Right atrium auricular region (tissue), 2 donors: ENCODE measurements at places on chromosomes 13 and 19. TPM values are rescaled to one million over a fixed set of nuclear protein-coding genes. Genes with fewer than 3 reads are reported as not detected.

FBXO17 gene
- 5.7 TPM for total RNA-seq

DCLK1 gene
- 4.7 TPM for total RNA-seq

USHBP1 gene
- total RNA-seq = 6.6 TPM

LGALS14 gene
- not detected for total RNA-seq

SPACA4 gene
- total RNA-seq = not detected

ZNF850 gene
- 5.2 TPM for total RNA-seq

PRTN3 gene
- not detected for total RNA-seq

ZNF28 gene
- 8.1 TPM for total RNA-seq

KASH5 gene
- total RNA-seq = not detected

SMIM17 gene
- total RNA-seq = not detected

FGF21 gene
- total RNA-seq = not detected

UGGT2 gene
- total RNA-seq = 25.6 TPM

CLDND2 gene
- total RNA-seq = not detected

- no peak overlapping the region for H3K4me3 ChIP-seq
- no peak overlapping the region for H3K27ac ChIP-seq
- DNase-seq = no peak
- no peaks in the 10 kb centered on the region for H3K4me1 ChIP-seq
Measured at GRCh38 chr13:113116871-113117271, 5.7 kb upstream of the F10 start.

GRCh38 chr19:54178581-54179261 lies 5.8 kb upstream of the TMC4 start:
- no peak overlapping the region for H3K4me3 ChIP-seq
- H3K27ac ChIP-seq = no peak overlapping the region

GRCh38 chr19:755063-755462 lies 4.2 kb downstream of the MISP start:
- H3K27ac ChIP-seq = no peak overlapping the region
- DNase-seq = no peak
- H3K27me3 ChIP-seq = no peaks in the 10 kb centered on the region

- H3K27ac ChIP-seq = no peak overlapping the region
- no peak overlapping the region for H3K4me3 ChIP-seq
- no peaks in the 10 kb centered on the region for H3K27me3 ChIP-seq
- no peaks in the 10 kb centered on the region for H3K36me3 ChIP-seq
Measured at GRCh38 chr13:43472980-43473379, 313.8 kb downstream of the ENOX1 start.

DNA sequence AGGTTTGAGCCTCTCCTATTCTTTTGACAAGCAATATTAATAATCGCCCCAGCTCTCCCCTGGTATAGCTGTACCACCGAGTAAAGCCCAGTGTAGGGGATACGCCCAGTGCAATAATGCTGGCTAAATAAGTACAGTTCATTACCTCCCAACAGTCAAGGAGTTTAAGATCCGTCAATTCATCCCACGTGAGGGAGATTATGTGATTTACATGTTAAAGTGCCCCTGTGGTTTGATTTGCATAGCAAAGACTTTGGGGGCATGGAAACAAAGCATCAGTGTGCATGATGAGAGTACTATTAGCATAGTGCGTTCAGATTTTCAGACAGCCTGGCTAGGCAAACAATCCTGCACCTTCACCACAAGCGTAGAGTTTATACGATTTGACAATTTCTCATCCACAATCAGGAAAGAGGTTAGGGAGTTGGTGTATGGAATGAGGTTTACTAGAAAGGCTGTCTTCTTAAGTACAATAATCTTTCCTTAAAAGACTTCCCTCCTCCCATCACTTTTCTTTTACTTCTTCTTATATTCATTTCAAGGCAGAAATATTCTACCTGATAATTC lies 754.0 kb downstream of the DIAPH3 start:
- DNase-seq = no peak
- H3K27ac ChIP-seq = no peak overlapping the region
- H3K36me3 ChIP-seq = no peaks in the 10 kb centered on the region

DNA sequence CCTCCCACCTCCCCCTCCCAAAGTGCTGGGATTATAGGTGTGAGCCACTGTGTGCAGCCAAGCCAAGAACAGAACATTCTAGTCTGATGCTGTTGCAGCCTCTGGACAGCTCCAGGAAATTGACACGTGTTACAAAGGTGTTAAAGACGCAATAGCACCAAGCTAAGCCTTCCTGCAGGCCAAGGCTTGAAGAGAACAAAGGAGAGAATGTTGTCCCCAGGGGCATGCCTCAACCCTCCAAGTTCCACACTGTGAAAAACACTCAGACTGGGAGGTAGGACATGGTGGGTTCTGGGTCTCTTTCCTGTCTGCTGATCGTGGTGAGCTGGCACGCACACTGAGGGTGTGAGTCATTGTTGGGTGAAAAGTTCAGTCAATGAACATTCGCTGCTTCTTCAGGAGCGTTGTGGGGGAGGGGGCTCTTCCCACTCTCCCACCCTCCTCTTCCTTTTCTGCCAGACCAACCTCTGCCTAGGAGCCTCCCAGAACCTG lies 5.3 kb upstream of the PTPRS start:
- H3K27ac ChIP-seq = no peak overlapping the region
- peaks cover 3% of the 10 kb centered on the region for H3K4me1 ChIP-seq
- H3K4me3 ChIP-seq = no peak overlapping the region
- peak; percentile 59 for DNase-seq
- H3K36me3 ChIP-seq = no peaks in the 10 kb centered on the region
- H3K27me3 ChIP-seq = no peaks in the 10 kb centered on the region

DNA sequence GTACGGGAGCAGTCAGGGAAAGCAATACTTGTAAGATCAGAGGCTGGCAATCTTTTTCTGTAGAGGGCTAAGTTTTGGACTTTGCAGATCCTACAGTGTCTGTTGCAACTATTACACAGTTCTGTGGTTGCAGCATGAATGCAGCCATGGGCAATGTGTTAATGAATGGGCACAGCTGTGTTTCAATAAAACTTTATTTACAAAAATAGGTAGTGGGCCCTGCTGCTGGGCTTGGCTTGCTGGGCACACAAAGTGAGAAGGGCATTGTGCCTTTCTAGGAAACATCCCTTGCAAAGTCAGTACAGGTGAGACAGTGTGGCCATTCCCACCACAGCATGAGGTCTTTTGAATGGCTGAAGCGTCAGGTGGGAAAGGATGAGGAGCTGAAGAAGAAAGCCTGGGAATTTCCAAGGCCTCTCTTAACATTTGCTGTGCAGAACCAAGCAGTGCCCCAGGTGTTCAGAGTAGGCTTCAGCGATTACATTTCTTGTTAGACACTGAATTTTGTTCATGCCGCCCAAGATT lies 9.1 kb downstream of the KL start:
- H3K27me3 ChIP-seq = no peaks in the 10 kb centered on the region
- no peaks in the 10 kb centered on the region for H3K36me3 ChIP-seq
- peaks cover 10% of the 10 kb centered on the region for H3K4me1 ChIP-seq
- H3K4me3 ChIP-seq = no peak overlapping the region
- no peak for DNase-seq

- H3K4me3 ChIP-seq = no peak overlapping the region
- no peak for DNase-seq
- H3K27me3 ChIP-seq = no peaks in the 10 kb centered on the region
- H3K4me1 ChIP-seq = peaks cover 22% of the 10 kb centered on the region
- peaks cover 40% of the 10 kb centered on the region for H3K36me3 ChIP-seq
- H3K27ac ChIP-seq = no peak overlapping the region
Measured at GRCh38 chr19:47671499-47671898, 41.7 kb upstream of the EHD2 start.

DNA sequence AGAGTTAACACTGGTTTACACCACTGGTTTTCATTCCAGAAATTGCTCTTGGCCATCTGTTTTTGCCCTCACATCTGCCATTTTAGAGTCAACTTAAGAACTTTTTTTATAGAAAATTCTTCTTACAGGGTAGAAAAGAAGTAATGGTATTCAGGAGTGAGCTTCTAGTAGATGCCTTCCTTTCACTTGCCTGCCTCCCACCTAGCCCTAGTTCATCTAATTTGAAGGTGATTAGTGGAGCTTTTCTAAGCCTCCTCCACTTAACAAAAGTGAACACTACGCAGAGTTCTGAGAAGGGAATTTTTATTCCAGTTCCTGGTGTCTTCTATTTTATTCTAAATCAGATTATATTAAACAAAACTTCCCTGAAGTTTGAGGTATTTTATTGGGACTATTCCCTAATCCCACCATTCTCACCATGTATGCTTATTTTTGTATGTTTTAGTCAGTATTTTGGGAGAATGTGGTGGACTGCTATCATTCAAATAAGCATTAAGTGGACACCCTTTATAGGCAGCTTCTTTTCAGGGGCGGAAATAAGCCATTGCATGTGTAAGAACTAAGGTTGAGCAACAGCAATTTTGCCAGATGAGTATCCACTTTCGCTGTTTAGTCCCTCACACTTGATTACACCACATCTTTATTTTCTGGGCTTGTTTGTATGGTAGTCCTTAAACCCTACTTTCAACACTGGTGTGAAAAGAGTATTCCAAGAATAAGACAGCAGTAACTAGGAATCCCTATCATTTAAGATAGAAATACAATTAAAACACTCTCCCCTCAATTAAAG lies 156.9 kb downstream of the ENOX1 start:
- DNase-seq = no peak
- no peak overlapping the region for H3K27ac ChIP-seq
- no peak overlapping the region for H3K4me3 ChIP-seq
- no peaks in the 10 kb centered on the region for H3K36me3 ChIP-seq
- H3K4me1 ChIP-seq = no peaks in the 10 kb centered on the region

GRCh38 chr19:7535998-7536695 lies 630 bp downstream of the PNPLA6 start:
- peak overlapping the region; percentile 96 for H3K4me3 ChIP-seq
- DNase-seq = no peak
- peaks cover 20% of the 10 kb centered on the region for H3K4me1 ChIP-seq
- H3K27me3 ChIP-seq = no peaks in the 10 kb centered on the region

- H3K27me3 ChIP-seq = no peaks in the 10 kb centered on the region
- no peak overlapping the region for H3K4me3 ChIP-seq
- peaks cover 33% of the 10 kb centered on the region for H3K36me3 ChIP-seq
Measured at GRCh38 chr19:19527674-19528625, 761 bp upstream of the YJEFN3 start.

DNA sequence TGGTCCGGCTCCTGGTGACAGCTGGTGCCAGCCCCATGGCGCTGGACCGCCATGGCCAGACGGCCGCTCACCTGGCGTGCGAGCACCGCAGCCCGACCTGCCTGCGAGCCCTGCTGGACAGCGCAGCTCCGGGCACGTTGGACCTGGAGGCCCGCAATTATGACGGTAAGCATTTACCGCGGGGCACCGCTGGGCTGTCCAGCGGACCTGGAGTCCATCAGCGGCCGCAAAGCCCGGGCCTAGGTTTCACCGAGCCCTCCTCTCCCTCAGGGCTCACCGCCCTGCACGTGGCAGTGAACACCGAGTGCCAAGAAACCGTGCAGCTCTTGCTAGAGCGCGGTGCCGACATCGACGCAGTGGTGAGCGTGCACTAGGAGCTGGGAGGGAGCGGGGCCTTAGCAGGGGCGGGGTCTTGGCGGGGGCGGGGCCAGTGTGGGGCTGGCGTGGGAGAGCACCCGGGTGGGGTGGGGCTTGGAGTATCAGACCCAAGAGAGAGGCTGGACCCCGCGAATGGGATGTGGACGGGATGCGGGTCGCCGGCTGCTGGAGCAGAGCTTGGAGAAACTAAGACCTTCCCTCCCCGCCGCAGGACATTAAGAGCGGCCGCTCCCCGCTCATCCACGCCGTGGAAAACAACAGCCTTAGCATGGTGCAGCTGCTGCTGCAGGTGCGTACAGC lies 8.7 kb downstream of the BCL3 start:
- no peaks in the 10 kb centered on the region for H3K27me3 ChIP-seq
- H3K27ac ChIP-seq = peak overlapping the region; percentile 93

DNA sequence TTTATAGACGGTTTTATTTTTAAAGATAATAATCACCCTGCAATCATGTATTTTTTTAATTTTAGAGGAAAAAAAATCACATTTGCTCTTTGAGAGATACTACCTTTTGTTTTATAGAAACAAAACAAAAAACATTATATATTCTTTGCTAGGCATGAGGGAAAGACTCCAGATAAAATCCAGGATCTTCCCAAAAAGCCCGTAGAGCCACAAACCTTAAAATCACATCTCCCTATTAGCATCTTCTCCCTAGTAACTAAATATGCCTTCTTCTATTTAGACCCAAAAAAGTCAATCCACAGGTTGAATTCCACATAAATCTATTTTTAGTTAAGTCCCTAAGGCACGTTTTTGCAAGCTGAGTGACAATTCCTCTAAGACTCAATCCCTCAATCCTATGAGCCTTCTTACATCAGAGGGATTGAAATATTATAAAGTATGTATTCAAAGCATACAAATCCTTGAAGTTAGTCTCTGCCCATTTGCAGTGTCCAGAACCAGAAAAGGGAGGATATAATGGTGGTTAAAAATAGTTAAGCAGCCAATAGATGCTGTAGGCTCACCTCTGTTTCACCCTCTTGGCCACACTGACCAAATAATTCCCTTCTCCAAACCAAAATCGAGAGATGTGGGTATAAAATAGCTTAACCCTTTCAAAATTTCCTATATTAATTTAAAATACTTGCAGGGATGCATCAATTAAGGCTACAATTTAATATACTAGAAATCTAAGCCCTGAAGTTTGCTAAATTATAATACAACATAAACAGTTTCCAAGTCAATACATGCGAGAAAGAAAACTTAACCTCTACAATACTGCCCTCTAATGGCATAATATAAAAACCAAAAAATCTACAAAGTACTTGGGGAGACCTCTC lies 64.0 kb downstream of the SERP2 start:
- peak overlapping the region; percentile 96 for H3K27ac ChIP-seq
- peaks cover 17% of the 10 kb centered on the region for H3K36me3 ChIP-seq
- DNase-seq = no peak
- H3K4me3 ChIP-seq = peak overlapping the region; percentile 74
- no peaks in the 10 kb centered on the region for H3K27me3 ChIP-seq

DNA sequence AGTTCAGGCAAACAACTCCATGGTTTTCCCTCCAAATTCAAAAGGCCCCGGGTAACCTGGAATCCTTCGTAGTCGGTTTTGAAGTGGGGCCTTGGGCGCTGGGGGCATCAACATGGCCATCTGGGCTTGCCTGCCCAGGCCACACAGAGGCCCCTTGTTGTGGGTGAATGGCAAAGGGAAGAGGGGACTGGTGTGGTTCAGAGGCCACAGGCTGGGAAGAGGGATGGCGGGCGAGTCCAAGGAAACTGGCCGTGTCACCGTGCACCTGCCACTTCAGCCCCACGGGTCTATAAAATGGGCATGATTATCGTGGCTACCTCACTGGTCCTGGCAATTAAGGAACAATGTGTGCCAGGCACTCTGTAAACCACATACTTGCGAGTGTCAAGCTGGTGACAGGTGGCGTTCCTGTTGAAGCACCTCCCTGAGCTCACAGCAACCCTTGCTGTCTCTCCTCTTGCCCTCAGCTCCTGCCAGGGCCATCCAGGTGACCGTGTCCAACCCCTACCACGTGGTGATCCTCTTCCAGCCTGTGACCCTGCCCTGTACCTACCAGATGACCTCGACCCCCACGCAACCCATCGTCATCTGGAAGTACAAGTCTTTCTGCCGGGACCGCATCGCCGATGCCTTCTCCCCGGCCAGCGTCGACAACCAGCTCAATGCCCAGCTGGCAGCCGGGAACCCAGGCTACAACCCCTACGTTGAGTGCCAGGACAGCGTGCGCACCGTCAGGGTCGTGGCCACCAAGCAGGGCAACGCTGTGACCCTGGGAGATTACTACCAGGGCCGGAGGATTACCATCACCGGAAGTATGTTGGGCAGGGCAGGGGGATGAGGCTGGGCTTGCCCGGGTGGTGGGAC lies 1.3 kb downstream of the LSR start:
- no peaks in the 10 kb centered on the region for H3K36me3 ChIP-seq
- H3K27ac ChIP-seq = no peak overlapping the region

GRCh38 chr13:36819739-36820090 lies 693 bp downstream of the RFXAP start:
- peak overlapping the region; percentile 59 for H3K4me3 ChIP-seq
- no peak for DNase-seq
- peak overlapping the region; percentile 65 for H3K27ac ChIP-seq
- H3K4me1 ChIP-seq = no peaks in the 10 kb centered on the region
- H3K36me3 ChIP-seq = no peaks in the 10 kb centered on the region
